ENCODE measurements at places on chromosomes 5 and 9.

DNA sequence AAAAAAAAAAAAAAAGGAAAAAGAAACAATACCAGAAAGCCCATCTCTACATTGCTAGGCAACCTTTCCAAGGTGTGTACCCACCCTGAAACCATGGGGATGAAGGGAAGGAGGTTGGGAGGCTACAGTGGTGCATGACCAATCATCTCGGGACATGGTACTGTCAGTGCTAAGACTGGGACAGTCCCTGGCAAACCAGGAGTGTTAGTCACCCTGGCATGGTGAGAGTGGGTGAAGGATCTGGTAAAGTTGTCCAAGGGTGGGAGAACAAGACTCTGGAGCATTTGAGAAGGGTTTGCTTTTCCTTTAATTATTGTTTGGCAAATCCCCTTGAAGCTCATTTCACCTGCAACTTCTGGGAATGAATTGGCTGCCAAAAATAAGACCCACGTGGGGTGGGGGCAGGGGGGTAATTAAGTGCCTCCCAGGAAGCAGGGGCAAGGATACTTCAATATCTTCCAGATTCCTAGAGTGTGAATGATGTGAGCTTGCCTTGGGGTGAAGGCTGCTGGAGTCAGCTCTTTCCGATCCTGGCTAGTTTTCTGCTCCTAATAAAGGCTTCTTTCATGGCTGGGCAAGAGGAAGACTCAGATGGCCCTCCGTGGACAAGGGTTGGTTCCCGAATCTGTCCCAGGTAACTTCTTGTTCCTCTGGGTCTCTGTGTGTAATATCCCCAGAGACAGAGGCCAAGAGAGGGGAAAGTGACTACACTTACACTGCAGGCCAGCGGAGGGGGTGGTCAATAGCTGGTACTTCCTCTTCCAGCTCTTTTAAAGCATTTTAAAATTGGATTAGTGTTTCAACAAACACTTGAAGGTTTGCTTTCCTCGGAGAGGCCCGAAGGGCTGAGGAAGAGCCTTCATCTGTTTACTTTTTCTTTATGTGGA, 61.6 kb upstream of the SPRY4 start:
- DNase-seq = no peak

- DNase-seq = no peak
Measured at GRCh38 chr9:108399851-108400250, 455.9 kb downstream of the ACTL7B start.

DNA sequence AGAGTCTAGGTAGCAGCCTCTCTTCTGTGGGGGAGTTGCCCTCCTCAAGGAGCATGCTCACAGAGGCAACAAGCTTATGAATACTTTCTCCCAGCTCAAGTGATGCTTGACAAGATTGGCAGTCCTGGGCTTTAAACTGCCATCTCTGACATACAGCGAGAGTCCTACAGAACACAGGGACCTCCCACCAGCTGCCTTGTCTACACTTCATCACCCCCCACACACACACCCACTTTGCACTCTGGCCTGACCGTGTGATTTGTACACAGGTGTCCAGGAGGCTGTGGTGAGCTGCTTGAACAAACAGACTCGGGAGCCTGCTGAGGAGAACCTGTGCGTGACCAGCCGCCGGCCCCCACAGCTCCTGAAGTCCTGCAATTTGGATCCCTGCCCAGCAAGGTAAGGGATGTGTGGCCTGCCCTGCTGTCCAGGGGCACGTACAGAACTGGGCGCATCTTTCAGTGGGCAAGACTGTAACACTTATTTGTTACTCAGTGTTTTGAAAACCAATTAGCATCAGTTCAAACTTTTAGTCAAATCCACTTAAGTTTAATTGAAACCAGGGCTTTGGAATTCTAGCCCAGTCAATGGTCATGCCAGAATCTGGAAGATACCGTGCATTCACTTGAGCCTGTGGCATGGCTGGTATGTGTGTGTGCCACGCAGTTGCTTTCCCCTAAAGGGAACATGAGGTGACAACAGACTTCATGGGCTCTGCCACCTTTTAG, 247.5 kb downstream of the ADAMTSL1 start:
- DNase-seq = no peak

DNA sequence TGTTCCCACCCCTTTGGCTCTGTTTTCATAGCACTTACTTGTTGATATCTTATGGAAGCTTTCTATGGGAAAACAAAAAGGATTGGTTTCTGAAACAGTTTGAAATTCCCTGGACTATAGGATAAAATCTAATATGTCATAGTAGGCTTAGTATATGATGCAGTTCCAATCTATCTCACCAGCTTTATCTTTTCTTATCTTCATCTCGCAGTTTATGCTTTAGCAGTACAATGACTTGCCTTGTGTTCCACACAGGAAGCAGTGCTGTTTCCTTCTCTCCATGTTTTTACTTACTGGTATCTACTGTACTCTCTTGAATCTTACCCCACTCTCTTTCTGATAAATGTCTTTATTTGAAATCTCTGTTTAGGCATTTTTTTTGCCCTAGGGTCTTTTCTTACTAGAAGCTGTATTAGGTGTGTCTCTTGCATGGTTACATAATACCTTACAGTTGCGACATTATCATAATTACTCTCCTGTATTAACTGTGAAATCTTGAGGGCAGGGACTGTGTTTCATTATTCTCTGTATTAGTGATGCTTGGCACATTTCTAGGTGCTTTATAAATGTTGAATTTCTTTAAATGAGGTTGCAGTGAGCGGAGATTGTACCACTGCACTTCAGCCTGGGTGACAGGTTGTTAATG, 76.3 kb downstream of the FOCAD start:
- DNase-seq = no peak

Data from SW480 (cell line).